DMS79 treated with DMSO at 0.1 percent for 48 hours (cell line): ENCODE measurements at places on chromosomes 2 and 18.

DNA sequence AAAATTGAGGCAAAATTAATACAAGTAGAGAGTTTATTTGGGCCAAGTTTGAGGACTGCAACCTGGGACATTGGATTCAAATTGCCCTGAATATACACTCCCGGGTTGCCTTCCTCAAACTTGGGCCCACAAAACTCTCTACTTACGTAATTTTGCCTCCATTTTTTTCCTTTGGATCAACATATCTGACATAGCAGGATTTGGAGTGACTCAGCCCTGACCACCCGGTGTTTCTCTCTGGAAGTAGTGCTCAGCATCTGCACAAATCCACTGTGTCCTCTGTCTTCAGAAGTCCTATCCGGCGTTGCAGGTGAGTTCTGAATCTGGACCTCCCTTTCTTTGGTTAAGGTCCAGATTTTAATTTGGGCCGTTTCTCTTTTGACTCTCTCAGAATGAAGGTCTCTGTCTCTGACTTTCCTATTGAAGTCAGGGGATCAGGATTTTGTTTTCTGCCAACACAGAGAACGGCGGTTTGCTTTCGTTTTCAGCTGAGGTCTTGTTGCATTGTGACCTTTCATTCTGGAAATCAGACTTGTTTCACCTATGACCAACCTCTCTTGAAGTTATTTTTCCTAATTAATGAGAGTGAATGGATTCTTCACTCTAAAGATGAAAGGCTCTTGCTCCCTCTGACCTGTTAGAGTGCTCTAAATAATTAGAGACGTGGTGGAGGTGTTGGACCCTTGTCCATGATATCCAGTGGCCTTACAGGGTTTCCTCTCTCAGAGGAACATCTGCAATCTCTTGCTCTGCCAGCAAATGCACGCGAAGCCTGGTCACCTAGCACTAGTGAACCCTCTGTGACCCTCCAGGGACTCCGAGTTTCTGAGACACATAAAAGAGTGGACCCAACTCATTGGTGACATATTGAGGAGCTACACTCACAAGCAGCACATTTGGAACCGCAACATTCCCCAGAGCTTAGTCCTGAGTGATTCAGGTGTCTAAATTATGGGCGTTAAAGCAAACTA lies 13.6 kb downstream of the TCF23 start:
- DNase-seq = no peak

- DNase-seq = no peak
Observed at GRCh38 chr2:101803128-101803527, 105.6 kb downstream of the MAP4K4 start.

DNA sequence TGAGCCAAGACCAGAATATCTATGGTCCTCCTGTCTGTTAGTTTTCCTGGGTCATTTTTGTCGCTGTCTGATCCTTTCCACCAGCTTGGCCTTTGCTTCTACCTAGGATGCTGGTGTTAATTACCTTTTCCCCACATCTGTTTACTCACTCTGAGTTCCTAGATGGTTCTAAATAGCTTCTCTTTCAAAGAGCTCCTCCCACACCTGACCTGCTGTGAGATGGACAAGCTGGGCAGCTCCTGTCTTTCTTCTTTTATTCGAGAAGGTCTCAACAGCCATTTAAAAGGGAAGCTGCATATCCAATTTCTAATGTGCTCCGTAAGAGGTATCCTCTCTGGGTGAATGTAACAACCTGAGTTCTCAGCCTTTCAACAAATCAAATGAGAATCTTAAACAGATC lies 156.2 kb downstream of the HRH4 start:
- no peak for DNase-seq

GRCh38 chr2:7057865-7058400 lies 140.7 kb downstream of the RNF144A start:
- DNase-seq = no peak

GRCh38 chr18:22191346-22191695 lies 21.9 kb downstream of the GATA6 start:
- DNase-seq = no peak

DNA sequence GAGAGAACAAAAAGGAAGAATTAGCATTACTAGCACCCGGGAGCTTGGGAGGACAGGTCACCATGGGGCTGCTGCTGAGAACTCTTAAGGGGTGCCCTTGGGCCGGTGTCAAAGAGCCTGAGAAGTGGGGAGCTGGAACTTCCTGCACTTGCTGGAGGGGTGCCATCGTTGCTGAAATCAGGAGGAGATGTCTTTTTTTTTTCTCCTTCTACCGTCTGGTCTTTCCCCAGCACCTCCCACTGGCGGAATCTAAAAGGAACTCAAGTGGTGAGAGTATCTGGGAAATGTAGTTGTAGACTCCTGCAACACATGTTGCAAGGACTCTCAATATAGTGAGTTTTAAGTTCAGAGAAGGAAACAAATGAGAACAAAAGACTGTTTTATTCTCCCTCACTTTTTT lies 6.1 kb upstream of the AMMECR1L start:
- no peak for DNase-seq

GRCh38 chr18:60746491-60746890 lies 373.9 kb upstream of the MC4R start:
- DNase-seq = no peak

DNA sequence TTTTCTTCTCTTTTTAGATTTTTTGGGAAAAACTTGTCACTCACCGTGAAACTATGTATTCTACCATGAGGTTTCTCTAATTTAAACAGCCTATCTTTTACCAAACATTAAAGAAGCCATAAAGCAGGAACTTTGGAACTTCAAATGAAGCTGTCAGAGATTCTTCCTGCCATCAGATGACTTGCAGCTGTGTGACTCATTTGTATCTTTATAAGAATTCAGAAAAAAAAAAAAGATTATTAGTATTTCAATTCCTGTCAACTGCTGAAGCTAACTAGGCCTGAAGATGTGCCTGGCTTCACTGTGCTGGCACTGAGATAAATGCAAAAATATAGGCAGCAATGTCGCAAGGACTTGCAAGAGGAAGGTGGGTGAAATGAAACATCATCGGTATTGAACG lies 1399.1 kb upstream of the PIK3C3 start:
- no peak for DNase-seq

- DNase-seq = no peak
Observed at GRCh38 chr18:6997808-6998207, 119.8 kb downstream of the LAMA1 start.

DNA sequence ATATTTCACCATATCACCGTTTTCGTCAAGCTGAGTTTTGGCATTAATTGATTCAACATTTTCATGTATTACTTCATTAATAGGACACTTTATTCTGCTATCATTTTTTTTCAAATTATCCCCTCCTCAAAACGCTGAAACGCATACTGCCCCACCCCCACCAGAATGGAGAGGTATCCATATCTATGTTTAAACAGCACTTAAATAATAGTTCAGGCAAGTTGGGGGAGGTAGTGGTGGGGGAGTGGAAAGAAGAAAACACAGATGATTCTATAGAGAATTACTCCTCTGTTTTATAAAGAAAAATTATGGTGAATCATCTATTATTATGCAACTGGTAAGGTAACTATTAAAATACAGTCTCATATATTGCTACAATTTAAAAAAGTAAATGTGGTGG lies 314.4 kb upstream of the ZEB2 start:
- no peak for DNase-seq

- DNase-seq = no peak
Observed at GRCh38 chr2:67399144-67399543, 2.0 kb downstream of the ETAA1 start.

DNA sequence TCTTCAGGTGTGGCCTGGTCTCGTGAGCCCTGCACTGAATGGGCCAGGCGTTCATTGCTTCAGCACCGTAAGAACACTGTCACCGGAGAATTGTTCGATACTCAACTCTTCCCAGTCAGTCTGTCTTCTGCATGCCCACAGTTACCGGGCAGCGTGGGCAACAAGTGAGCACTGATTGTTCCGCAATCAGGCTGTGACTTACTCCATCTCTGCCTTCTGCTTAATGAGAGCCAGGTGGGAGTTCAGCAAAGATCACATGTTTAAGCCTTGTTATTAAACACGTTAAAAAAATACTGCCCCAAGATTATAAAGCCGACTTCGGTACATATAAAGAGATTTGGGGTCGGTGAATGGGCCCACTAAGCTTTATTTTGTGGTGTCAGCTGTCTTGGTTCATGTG lies 3.7 kb downstream of the STEAP3 start:
- DNase-seq = no peak
